ENCODE measurements at places on chromosomes 1 and 21. TPM values are rescaled to one million over a fixed set of nuclear protein-coding genes. Genes with fewer than 3 reads are reported as not detected.

S1PR1 gene
- total RNA-seq, result 219 TPM

ACTL8 gene
- not detected for total RNA-seq

TNFRSF1B gene
- total RNA-seq, result 434 TPM

UMODL1 gene
- 0.05 TPM for total RNA-seq

CELA3A gene
- not detected for total RNA-seq

SYT11 gene
- total RNA-seq, result 30.7 TPM

TBX19 gene
- total RNA-seq, result 2.4 TPM

OR6K3 gene
- not detected for total RNA-seq

AMY1A gene
- not detected for total RNA-seq

GRCh38 chr1:239952348-239953308 is 139.1 kb upstream of the FMN2 start:
- no peak for DNase-seq

- no peak for DNase-seq
Observed at GRCh38 chr1:51630393-51630792, 13.5 kb downstream of the OSBPL9 start.

GRCh38 chr21:16535626-16536025 is 805.8 kb downstream of the USP25 start:
- DNase-seq, result no peak

GRCh38 chr21:43208561-43209332 is 39.9 kb downstream of the CRYAA start:
- peak; percentile 15 for DNase-seq

GRCh38 chr21:29888437-29888836 is 51.4 kb downstream of the GRIK1 start:
- DNase-seq, result no peak

GRCh38 chr1:27968692-27969091 is 8.9 kb downstream of the XKR8 start:
- no peak for DNase-seq

DNA sequence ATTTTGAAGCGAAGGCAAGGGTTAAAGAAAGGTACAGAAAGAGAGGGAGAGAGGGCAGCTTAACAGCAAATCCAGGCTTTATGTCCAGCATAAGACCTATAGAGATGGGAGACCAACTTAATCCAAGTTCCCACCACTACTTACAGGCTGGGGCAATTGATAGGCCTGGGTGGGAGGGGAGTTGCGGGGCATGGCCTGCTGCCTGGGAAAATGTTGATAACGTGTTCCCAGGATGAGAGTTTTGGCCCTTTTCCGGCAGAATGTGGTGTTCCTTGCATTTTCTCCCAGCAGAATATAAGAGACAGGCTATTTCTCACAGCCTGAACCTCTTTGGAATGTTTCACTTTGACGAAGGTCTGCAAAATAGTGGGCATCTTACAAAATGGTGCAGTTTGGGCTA is 34.9 kb upstream of the PLA2G5 start:
- no peak for DNase-seq

DNA sequence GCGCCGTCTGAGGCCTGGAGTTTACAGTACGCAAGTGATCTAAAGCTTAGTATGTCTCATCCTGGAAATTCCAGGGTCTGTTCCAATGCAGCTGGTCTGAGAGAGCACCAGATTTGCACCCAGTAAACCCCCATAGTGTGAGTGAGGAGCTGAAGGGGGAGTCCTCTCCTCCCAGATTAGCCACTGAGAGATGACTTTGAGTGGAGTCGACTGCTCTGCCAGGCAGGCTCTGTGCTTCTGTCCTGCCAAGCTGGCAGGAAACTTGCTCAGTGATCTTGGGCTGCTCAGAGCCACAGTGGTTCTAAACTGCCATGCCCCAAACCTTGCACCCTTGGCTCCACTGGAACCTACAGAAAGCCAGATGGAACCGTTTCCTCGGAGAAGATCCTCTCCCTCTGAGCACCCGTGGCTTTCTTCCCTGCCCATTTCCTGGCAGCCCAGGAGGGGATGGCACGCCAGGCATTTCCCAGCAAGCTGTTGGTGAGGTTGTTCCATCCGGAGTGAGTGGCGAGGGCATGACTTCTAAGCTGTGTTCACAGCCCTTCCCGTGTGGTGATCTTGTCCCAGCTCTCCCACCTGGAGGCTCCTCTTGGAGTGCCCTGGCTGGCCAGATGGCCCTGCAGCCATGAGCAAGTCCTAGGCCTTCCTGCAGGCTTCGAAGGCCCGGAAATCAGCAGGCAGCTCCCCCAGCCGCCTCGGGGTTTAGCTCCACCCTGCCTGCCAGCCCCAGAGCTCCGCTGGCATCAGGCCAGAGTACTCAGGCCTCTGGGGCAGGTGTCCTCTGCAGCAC is 125.9 kb upstream of the VAMP3 start:
- no peak for DNase-seq

- no peak for DNase-seq
Observed at GRCh38 chr1:54874079-54874830, 12.7 kb downstream of the DHCR24 start.

DNA sequence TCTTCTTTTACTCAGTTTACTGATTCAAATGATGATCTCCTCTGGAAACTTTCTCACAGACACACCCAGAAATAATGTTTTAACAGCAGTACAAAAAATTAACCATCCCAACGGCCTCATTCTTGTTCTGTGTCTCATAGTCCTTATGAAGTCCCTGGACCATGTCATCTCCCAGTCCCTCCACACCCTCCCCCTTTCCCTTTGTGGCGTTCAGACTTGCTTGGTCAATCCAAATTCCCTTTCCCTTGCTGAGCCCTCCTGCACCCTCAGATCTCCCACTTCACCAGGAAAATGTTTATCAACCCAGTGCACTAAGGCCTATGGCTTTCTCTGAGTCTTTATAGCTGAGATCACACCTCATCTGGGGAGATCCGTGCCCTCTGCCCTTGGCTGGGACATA is 85.9 kb downstream of the CENPF start:
- DNase-seq, result no peak

DNA sequence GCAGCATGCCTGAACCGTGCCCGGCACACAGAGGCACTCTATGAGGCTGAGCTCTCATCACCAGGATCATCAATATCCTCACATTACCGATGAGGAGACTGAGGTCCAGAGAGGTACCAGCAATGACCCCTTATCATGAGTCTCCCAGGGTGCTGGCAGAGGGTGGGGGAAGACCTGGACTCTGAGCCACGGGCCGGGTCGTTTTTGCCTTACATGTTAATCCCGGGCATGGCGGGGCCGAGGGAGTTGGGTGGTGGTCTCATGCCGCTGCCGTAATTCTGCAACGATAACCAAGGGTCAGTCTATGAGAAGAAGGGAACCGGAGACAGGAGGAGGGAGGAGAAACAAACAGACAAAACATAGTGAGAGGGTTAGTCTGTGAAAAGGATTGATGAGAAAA is 43.1 kb downstream of the MRPL37 start:
- no peak for DNase-seq

- no peak for DNase-seq
Observed at GRCh38 chr1:199667089-199667488, 360.4 kb upstream of the NR5A2 start.

All from activated CD4-positive, alpha-beta memory T cell treated with anti-CD3 and anti-CD28 coated beads, Interleukin-2, amount 10 ng/mL, durations not matched to agents 7 days and 5 days (primary cell).